Caki2 (cell line): ENCODE measurements at places on chromosomes 5 and 9. TPM values are rescaled to one million over a fixed set of nuclear protein-coding genes. Genes with fewer than 3 reads are reported as not detected.

Gene TAF11L10
- not detected in 2 replicates for total RNA-seq

Gene PLPP7
- 1.7 TPM in 1 of 2 replicates, not detected in the other for total RNA-seq

Gene TMEFF1
- total RNA-seq = 3.1 and 27.3 TPM in 2 replicates

Gene CER1
- total RNA-seq = not detected in 2 replicates

Gene NRG2
- total RNA-seq = 0.96 and 6.8 TPM in 2 replicates

Gene FBXL17
- total RNA-seq = 4.8 and 4.9 TPM in 2 replicates

Gene MEGF10
- not detected in 2 replicates for total RNA-seq

Gene SLC6A7
- total RNA-seq = not detected in 2 replicates

Gene RXRA
- total RNA-seq = 20.6 and 27.4 TPM in 2 replicates

Gene IL33
- not detected in 2 replicates for total RNA-seq

Gene PCDHGA8
- not detected in 2 replicates for total RNA-seq

Gene MUSK
- not detected in 2 replicates for total RNA-seq

Gene CORO2A
- 2.0 and 2.3 TPM in 2 replicates for total RNA-seq

Gene TLR4
- total RNA-seq = 3.3 and 5.9 TPM in 2 replicates

Gene PCDHAC1
- 0.09 and 0.10 TPM in 2 replicates for total RNA-seq

Gene ABO
- 0.14 and 19.1 TPM in 2 replicates for total RNA-seq

Gene ANKRA2
- total RNA-seq = 7.8 and 11.4 TPM in 2 replicates

Gene NPDC1
- 31.8 and 45.1 TPM in 2 replicates for total RNA-seq

Gene IL9
- total RNA-seq = not detected in 2 replicates

Gene HAVCR2
- not detected in 2 replicates for total RNA-seq

Gene SPOCK1
- total RNA-seq = 22.4 and 25.6 TPM in 2 replicates

Gene SCGB3A2
- not detected in 2 replicates for total RNA-seq

Gene CCNJL
- 4.6 and 5.1 TPM in 2 replicates for total RNA-seq

Gene LCN1
- total RNA-seq = not detected in 2 replicates
